Muscle of arm (tissue), 14 donors: ENCODE measurements at places on chromosomes 3 and 15.

GRCh38 chr3:4827767-4828166 is 151.5 kb upstream of the BHLHE40 start:
- no peak for DNase-seq

- DNase-seq: no peak
Measured at GRCh38 chr3:170517242-170517945, 68.5 kb downstream of the SLC7A14 start.

- DNase-seq: no peak
Measured at GRCh38 chr3:59998058-59998457, 948.2 kb upstream of the CFAP20DC start.

GRCh38 chr15:42507514-42507913 is 12.1 kb downstream of the SNAP23 start:
- no peak for DNase-seq

DNA sequence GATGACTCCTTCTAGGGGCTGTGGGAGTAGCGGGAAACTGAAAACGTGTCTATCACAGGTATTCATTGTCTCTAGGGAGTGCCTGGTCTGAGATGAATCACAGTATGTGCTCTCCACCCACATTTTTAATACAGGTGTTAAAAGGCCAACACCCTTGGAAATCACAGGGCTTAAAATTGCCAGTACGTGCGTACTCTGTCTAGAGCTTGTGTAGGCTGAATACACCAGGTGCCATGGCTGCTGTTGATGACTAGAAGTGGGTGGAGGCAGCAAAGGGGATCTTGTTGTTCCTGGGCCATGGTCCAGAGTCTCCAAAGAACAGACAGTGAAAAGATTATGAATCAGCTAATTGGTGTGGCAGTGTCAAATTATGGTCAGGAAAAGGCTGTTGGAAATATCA is 35.1 kb upstream of the P3H2 start:
- DNase-seq: no peak

DNA sequence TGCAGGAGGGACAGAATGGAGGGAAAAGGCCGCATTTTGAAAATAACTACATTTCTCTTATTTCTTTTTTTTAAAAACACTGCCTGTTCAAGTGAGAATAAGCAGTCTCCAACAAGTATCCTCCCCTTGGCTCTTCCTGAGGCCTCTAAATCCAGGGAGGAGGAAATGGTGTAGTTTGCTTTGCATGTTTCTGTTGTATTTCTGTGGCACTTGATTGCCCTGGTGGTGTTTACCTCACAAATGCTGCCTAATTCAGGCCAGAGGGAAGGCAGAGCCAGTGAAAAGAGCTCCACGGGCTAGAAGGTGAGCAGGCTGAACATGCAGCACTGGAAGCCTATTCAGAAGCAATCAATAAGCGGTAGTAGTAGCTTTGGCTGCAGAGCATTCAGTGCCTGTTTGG is 149.3 kb upstream of the ATP11B start:
- DNase-seq: no peak
